ENCODE measurements at places on chromosomes 16 and 17.

DNA sequence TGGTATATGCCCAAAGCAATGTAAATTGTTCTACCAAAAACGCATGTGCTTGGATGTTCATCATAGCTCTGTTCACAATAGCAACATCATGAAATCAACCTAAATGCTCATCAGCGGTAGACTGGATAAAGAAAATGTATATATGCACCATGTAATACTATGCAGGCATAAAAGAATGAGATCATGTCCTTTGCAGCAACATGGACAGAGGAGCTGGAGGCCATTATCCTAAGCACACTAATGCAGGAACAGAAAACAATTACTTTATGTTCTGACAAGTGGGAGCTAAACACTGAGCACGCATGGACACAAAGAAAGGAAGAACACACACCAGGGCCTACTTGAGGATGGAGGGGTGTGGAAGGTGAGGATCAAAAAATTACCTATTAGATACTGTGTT lies 33.7 kb downstream of the TANC2 start:
- no peak for DNase-seq

GRCh38 chr17:17028059-17028877 lies 14.0 kb upstream of the MPRIP start:
- peak; percentile 77 for DNase-seq

GRCh38 chr16:27781195-27781524 lies 231.2 kb downstream of the KATNIP start:
- peak; percentile 45 for DNase-seq

- no peak for DNase-seq
Observed at GRCh38 chr16:49755313-49755620, 100.6 kb downstream of the ZNF423 start.

- peak; percentile 95 for DNase-seq
Observed at GRCh38 chr17:4986951-4987766, at the start of gene CAMTA2. CAMTA2 (minus strand) TSS chr17:4987675; CDS start chr17:4986222, 1,453 bp downstream.

- DNase-seq: no peak
Observed at GRCh38 chr16:69190598-69190997, 3.6 kb downstream of the SNTB2 start.

DNA sequence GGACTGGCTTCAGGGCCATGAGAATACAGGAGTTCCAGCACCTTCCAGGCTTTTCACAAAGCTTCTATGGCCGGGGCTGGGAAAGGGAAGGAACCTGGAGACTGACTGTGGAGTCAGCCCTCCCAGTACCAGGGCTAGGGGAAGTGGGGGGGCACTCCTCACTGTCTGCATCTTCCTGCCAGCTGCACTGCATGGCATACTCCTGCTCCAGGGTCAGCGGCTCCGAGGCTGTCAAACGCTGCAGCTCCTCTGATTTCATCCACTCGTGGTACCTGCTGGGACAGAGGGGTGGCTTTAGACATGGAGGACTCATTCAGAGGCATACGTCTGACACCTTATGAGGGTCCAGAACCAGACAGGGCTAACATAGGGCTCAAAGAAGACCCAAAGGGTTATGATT lies 2.7 kb downstream of the NAT9 start:
- no peak for DNase-seq
